Fibroblast of skin of right quadriceps (primary cell): ENCODE measurements at places on chromosomes 2 and 18.

GRCh38 chr18:29326214-29326613 is 1149.3 kb upstream of the CDH2 start:
- DNase-seq: no peak

DNA sequence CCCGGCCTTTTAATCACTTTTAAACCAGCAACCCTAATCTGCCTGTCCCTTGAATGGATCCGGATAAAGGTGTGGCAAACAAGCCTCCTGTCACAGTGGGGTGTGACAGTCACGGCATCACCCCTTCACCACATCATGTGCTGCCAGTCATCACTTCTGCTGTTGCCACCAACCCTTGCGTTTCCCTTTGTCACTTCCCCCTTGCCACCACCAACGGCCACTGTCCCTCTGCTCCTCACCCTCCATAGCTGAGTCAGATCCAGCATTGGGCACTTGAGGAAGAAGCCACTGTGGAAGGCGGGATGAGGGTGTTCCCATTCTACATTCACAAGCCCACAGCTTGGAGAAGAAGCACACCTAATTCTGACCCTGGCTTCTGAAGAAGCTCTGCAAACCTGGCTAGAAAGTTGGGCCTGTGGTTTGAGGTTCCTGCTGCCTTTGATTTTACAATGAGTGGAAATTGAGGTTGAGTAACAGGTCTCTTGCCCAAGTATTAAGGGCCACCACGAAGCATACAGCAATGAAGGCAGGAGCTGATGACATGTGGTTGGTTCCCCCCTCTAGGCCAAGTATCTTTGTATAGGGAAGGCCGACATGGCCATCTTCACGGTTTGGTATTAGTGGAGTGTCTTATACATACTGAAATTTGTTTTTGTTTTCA is 22.9 kb upstream of the DARS1 start:
- DNase-seq: no peak

DNA sequence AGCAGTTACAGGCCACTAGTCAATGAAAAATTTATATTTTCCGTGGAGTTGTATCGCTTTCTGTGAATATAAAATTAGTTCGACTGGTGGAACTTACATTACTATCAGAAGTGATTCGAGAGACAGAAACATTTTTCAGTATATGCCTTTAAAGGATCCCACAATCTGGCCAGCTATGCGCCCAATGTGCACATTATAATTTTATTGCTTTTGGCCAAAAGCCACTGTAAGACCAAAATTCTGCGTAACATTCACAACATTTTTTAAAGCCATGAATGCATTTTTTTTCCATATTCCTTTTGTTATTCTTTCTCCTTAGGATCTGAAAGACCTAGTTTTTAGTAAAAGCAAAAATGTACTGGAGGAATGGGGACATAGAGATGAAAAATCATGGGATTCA is 131.0 kb upstream of the CHAC2 start:
- peak; percentile 46 for DNase-seq

GRCh38 chr2:101698014-101698843 is 722 bp downstream of the MAP4K4 start:
- DNase-seq: peak; percentile 23

DNA sequence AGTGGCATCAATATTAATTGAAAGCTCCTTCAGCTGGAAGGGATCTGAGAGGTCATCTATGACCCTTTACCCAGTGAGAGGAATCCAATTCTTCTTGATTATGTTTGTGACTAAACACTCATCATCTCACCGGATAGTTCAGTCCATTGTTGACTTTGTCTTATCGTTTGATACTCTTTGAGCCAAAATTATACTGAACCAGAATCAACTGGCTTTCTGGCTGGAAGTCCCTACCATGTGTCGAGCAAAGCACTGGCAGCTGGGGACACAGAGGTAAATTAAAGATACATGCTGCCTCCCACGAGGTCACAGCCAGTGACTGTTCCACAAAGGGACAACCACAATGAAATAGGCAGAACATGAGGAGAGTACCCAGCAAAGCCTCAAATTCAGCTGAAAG is 91.4 kb upstream of the FHL2 start:
- no peak for DNase-seq

DNA sequence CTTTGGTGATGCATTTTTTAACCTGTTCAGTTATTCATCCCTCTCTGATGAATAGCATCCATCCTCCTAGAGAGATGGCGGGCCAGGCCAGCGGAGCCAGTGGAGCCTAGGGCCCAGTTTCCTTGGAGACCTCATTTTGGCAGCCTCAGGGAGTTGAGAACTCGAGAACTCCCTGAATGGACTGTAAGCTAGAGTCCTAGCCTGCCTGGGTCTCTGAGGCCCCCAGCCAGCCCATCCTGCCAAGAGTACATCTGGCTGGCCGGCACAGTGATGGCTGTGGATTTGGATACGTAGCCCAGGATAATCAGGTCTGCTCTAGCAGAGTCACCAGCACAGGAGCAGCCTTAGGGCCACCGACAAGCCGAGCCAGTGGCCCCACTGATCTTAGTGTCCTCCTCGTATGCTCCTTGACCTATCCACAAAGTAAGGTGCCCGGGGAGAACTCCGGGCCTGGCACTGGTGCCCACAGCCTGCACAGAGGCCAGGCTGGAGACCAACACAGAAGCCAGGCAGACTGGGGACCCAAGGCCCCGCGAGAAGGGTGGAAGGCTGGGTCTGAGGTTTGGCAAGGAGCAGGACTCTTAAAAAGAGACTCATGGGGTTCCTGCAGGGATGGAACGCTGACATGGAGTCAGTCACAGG is 110.5 kb upstream of the MCFD2 start:
- no peak for DNase-seq

GRCh38 chr2:132971310-132972061 is 301.5 kb upstream of the LYPD1 start:
- DNase-seq: no peak
